GM18507 (cell line): ENCODE measurements at places on chromosomes 1 and 21.
A peak's percentile ranks its signal among the peaks of the same experiment; 100 is the strongest.

- no peak for DNase-seq
Observed at GRCh38 chr1:236540813-236541465, 17.2 kb downstream of the LGALS8 start.

GRCh38 chr1:92980732-92981647 lies 19.7 kb upstream of the DIPK1A start:
- no peak for DNase-seq

GRCh38 chr1:117268535-117269455 lies 58.1 kb upstream of the VTCN1 start:
- no peak for DNase-seq

DNA sequence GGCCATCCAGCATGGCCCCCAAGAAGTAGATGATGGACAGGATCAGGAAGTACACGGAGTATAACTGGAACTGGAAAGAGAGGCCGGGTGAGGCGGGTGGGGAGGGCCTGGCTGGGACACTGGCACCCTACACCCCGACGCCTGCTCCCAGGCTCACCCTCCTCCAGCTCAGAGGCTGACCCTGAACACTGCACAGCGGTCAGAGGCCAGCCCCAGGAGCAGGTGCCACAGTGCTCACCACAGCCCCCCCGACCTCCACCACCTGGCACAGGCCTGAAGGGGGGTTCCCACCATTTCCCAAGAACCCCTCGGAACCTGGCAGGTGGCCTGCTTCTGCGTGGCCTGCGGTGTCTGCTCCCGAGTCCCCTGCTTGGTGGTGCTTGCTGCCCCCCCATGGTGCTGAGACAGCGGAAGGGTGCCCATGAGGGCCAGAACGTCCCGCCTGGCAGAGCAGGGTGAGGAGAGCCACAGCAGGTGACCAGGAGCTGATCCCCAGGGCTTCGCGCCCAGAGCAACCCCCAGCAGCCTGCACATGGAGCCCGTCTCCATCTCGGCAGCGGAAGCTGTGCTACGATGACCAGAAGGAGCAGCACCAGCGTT lies 26.1 kb downstream of the SLC19A1 start:
- DNase-seq, result no peak

DNA sequence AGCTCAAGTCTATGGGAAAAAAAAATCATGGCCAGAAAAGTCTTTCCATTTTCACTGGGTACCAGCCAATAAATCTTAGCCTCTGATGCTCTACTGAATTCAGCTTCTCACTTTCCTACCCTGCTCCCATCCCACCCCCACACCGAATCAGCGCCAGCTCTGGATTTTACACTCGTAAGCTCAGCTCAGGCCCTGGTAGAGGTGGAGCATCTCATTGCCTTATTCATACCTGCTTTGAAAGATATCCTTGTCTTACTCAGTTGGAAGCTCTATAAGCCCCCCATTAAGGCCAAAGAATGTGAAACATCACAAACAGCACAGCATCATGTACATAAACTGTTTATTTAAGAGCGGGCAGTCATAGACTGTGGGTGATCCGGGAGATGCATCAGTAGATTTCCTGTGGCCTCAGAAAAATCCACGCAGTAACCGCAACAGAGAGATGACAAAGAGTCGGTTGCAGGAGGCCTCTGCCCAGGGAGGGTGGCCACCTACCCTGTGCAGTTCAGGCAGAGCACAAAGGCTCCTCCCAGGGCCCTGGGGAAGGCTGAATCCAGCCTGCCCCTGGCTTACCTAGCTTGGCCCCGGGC lies 36.4 kb upstream of the ETS2 start:
- DNase-seq, result no peak

GRCh38 chr1:24526940-24527542 lies 24.4 kb downstream of the RCAN3 start:
- DNase-seq, result no peak

GRCh38 chr1:101059945-101060542 lies 34.5 kb upstream of the DPH5 start:
- no peak for DNase-seq

GRCh38 chr1:21782349-21782867 lies 541 bp downstream of the USP48 start:
- no peak for DNase-seq

DNA sequence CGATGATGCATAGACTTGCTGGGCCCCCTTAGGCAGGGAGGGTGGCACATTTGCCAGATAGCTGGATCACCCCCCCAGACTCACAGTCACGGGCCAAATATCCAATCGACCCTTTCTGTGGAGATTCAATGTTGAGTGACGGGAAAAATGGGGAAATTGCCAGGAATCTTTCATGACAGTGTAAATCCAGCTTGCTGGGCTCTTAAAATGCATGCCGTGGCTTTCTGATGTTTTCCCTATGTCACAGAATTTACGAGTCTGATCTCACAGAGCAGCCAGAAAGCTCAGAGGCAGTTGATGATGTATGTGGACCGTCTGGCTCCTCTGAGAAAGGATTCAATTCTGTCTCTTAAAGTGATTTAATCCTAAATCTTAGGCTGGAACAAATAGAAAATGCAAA lies 150.1 kb upstream of the ZNF644 start:
- DNase-seq, result no peak

DNA sequence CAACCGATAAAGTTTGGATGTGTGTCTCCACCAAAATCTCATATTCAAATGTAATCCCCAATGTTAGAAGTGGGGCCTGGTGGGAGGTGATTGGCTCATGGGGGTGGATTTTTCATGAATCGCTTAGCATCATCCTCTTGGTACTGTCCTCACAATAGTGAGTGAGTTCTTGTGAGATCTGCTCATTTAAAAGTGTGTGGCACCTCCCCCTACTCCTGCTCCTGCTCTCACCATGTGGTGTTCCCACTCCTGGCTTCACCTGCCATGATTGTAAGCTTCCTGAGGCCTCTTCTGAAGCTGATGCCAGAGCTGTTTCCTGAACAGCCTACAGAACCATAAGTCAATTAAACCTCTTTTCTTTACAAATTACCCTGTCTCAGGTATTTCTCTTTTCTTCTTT lies 28.2 kb upstream of the PRDX6 start:
- no peak for DNase-seq

GRCh38 chr1:3293563-3294080 lies 160.8 kb upstream of the ARHGEF16 start:
- no peak for DNase-seq

- no peak for DNase-seq
Observed at GRCh38 chr1:28132171-28133167, 44.0 kb downstream of the PTAFR start.

DNA sequence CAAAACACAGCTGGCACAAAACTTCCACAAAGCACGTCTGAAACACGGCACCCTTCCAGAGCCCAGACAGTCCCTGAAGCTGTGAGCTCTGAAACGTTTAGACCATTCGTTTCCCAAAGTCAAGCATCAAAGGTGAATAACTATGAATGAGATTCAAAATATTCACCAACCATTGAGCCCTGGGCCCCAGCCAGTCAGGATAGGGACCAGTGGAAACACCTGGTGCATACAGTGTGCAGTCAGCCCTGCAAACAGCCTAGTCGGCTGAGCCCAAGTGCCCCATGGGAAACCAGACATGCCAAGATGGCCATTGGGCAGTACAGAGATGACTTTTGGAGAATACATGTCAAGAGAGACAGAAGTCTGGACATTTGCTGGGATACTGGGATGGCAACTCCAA lies 90.4 kb upstream of the EDN2 start:
- no peak for DNase-seq

- no peak for DNase-seq
Observed at GRCh38 chr1:44672961-44673674, 1.2 kb downstream of the TMEM53 start.

GRCh38 chr1:46558141-46558963 lies 6.9 kb upstream of the KNCN start:
- DNase-seq, result no peak

DNA sequence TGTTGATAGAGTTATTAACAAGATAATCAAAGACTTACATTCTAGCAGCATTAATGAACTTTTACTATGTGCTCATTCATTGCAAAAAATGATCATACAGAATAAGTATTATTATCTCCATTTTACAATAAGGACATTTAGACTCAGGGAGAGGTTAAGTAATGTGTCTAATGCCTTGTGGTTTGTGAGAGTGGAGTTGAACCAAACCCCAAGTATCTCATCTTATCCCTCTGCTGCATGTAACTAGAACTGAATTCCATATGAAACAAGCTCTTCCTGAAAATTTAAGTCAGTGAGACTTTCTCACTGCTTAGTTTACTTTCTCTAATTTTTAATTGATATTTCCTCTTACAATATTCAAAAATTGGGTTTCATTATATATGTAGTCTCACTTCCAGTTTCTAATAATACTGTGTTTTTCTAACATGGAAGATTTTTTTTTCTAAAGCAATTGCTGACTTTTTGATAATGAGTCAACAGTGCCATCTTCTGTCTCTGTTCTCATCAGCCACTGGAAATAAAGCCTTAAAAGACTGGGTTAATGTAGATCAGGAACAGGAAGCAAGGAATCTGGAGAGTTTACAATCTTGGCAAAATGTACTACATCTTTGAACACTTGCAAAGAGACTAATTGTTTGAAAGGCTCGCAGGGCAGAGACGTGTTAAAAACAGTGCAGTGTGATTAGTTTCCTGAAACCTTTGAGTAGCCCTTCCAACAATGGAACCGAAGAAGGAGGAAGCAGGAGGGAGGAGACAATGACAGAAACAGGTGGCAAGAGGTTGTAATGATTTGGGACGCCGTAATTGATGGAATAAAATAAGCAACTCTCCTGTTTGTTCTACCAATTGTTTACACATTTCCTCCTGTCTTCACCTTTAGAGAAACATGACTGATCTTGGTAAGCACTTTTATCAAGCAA lies 567.6 kb downstream of the MRPL39 start:
- DNase-seq, result peak; percentile 18

DNA sequence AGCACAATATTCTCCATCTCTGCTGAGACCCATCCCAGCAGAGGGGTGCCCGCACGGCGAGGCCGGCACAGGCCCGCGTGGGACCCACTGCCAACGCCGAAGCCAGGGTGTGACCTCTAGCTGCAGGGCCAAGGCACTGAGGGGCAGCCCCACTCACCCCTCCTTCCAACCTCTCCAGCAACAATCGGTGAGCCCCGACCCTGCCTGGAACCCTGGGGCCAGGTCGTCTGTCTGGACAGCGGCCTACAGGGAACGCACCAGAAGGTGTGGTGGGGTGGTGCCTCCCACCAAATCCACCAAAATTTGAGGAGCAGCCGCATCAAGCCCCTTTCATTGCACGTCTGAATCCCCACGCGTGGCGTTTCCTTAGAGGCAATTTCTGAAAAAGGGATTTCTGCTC lies 63.0 kb upstream of the ADARB1 start:
- no peak for DNase-seq

DNA sequence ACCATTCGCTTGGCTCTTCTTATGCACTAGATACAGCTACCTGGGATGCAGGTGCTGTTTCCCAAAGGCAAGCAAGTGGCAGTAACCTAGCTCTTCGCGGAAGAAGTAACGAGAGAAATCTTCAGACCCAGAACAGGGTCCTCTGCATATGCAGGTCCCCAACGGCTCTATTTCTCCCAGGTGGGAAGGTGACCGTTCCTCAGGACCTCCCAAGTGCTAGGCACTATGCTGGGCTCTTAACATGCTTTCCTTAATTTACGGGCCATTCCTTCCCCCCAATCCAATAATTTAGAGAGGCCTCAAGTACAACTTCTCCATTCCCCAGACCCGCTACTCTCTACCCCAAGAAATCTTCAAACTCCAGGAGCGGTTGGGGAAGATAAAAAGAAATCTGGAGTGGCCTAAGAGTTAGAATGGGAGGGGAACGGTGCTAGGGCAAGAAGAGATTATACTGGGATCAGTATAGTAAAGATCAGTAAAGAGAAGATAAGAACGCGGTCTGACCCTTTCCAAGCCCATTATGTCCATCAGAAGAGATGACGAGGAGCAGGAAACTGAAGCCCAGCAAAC lies 410 bp downstream of the TXNDC12 start:
- no peak for DNase-seq

DNA sequence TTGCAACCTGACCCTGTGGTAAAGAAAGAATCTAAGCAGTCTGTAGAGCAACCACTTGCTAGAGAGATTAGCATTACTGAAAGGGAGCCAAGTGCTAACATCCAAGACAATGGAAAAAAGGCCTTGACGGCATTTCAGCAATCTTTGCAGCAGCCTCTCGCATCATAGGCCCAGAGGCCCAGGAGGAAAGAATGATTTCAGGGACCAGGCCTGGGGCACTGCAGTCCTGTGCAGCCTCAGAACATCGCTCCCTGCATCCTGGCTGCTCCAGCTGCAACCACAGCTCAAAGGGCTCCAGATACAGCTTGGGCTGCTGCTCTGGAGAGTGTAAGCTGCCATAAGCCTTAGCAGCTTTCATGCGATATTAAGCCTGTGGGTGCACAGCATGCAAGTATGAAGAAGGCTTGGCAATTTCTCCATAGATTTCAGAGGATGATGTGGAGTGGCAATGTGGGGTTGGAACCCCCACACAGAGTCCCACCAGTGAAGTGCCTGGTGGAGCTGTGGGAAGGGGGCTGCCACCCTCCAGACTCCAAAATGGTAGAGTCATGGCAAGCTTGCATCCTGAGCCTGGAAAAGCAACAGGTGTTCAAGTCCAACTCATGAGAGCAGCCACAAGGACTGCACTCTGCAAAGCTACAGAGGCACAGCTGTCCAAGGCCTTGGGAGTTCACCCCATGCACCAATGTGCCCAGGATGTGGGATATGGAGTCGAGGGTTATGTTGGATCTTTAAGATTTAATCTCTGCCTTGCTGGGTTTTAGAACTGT lies 110.6 kb upstream of the HMGB4 start:
- no peak for DNase-seq

GRCh38 chr1:248791010-248791409 lies 34.7 kb downstream of the SH3BP5L start:
- no peak for DNase-seq

- no peak for DNase-seq
Observed at GRCh38 chr1:225950905-225951497, 10.0 kb upstream of the LEFTY2 start.

DNA sequence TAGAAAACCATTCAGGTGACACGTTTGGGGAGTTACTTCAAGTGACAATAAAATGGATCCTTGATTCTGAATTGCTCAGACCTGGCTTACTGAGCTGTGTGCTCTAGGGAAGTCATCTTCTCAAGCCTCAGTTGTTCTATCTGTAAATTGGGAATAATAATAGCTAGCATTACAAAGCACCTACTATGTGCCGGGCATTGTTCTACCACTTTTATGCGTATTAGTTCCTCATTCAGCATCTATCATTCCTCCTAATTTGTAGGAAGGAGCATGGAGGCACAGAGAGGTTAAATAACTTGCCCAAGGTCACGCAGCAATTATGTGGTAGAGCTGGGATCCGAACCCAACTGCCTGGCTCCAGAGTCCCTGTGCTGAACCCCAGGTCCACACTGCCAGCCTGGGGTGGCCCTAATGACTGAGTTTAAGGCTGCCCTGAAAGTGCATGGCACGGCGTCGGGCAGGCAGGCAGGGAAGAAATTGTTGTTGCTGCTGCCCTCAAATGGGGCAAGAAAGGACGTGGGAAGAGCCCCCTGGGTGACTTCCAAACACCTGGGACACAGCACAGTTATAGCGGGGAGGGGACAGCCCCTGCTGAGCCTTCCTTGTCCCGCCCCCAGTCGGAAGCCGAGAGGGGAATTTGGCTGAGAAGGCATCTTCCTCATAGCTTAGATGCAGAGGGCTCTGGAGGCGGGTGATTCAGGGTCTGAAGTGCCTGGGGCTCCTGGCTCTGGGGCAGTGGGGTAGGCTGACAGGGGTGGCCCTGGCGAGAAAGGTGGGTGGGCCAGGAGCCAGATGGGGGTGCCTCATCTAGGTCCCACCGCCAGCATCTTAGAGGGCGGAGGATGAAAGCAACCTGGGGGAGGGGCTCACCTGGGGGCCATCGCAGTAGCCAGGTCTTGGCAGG lies 86.5 kb upstream of the IFFO2 start:
- no peak for DNase-seq

GRCh38 chr1:19852036-19852435 lies 30.2 kb upstream of the OTUD3 start:
- no peak for DNase-seq
